ENCODE measurements at places on chromosomes 5 and 9. TPM values are rescaled to one million over a fixed set of nuclear protein-coding genes. Genes with fewer than 3 reads are reported as not detected.

ZNF366 gene
- not detected for total RNA-seq

LIFR gene
- total RNA-seq: 91.3 TPM

PCDHGC4 gene
- 0.57 TPM for total RNA-seq

PCDHB13 gene
- 1.0 TPM for total RNA-seq

PLPPR1 gene
- not detected for total RNA-seq

PTGR1 gene
- 46.0 TPM for total RNA-seq

RPP25L gene
- 30.4 TPM for total RNA-seq

DNA sequence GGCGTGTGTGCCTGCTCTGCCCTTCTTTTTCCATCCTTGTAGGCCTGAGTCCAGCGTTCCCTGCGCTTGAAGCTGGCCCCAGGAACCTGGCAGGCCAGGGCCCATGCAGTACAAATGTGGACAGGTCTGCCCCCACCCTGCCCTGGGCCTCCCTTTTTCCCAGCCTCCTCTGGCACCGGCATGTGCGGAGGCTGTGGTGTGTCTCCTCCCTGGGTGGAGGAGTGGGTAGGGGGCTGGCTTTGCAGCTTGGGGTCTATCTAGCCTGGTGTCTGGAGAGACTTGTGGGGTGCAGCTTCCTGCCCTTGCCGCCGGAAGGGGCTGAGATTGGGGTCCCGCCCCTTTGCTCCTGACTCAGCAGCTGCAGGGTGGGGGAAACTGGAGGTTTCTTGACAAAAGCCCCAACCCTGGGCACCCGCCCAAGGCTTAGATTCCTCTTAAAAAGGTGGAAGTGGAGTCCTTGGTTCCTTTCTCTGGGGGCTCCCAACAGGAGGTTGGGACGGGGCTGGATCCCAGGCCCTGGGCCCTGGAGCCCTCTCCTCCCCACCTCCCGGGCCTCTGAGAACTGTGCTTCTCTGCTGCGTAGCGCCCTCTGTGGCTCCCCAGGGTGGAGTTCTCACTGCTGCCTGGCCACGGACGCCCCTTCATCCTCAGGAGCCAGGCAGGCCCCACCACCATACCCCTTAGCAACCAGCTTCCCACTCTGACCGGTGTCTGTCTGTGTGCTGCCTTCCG, 18.0 kb downstream of the RXRA start:
- DNase-seq: no peak

- no peak for DNase-seq
These were observed 104.7 kb upstream of the IL7R start for GRCh38 chr5:35752012-35752411.

DNA sequence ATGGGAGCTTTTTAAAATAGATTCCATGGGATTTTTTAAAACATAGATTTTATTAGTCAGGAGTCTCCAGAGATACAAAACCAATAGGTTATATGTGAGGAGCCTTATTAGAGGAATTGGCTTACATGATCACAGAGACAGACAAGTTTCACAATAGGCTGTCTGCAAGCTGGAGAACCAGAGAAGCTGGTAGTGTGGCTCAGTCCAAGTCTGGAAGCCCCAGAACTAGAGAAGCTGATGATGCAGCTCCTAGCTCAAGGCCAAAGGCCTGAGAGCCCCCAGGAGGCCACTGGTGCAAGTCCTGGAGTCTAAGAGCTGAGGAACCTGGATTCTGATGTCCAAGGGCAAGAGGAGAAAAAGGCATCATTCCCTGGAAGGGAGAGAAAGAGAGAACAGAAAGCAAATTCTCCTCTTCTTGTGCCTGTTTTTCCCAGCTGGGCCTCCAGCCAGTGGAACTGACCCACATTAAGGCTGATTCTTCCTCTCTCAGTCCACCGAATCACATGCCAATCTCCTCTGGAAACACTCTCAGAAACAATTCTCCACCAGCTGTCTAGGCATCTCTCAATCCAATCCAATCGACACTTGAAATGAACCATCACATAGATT, 59.3 kb downstream of the AHRR start:
- DNase-seq: no peak

- DNase-seq: no peak
These were observed 4.7 kb upstream of the COL27A1 start for GRCh38 chr9:114150608-114151007.

GRCh38 chr5:10556893-10557746, 6.8 kb upstream of the ANKRD33B start:
- no peak for DNase-seq

DNA sequence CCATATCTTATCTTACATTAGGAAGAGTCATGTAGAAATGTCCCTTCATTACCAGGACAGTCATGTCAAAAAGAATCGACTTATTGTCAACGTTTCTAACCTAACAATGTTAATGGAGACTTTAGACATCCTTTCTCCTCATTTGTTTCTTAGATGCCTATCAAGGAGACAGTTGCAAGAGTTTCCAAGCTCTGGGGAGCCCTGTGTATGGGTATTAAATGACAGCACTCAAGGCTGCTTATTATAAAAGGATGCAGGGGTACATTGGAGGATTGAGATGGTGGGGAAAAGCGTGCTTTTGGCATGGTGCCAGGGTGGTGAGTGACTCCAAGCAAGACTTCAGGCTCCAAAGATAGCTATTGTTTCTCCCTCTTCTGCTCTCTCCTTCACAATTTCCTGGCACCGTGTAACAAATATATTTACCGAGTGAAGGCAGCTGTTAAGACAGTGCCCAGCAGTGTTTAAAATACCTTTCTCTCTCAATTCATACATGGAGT, 461.3 kb upstream of the CLINT1 start:
- no peak for DNase-seq

DNA sequence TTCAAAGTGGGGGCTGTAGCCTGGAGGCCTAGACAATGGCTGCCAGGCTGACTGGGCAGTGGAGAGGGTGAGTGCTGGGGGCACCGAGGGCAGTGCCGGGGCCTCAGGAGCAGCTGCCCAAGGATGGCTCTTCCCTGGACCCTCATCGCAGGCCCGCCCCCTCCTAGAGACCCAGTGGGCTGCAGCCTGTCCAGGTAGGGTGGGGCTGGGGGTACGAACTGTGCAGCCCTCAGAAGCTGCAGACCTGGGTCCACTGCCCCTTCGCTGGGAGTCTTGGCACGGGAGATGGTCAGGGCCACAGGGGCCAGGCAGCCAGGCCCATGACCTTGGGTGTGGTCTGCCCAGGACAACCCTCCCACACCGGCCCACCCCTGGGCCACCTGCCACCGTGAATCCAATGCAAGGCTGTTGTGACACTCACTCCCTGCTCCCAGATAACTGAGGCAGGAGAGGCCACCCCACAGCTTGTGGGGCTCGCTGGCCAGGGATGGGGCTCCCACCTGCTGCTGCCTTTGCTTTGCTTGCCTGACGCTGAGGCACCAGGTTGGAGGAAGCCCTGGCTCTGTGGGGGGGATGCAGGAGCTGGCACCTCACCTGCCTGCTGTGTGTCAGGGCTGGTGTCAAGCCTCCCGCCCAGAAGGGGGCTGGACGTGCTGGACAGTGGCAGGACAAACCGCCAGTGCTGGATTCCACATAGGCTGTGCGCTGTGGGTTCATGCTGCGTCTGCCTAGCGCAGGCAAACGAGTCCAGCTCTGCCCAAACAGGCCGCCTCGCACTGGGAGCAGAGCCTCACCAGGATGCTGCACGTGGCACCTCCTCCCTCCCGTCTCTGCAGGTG, 23.1 kb upstream of the SLC9A3 start:
- no peak for DNase-seq

GRCh38 chr9:91817106-91817492, 132.9 kb downstream of the ROR2 start:
- no peak for DNase-seq

DNA sequence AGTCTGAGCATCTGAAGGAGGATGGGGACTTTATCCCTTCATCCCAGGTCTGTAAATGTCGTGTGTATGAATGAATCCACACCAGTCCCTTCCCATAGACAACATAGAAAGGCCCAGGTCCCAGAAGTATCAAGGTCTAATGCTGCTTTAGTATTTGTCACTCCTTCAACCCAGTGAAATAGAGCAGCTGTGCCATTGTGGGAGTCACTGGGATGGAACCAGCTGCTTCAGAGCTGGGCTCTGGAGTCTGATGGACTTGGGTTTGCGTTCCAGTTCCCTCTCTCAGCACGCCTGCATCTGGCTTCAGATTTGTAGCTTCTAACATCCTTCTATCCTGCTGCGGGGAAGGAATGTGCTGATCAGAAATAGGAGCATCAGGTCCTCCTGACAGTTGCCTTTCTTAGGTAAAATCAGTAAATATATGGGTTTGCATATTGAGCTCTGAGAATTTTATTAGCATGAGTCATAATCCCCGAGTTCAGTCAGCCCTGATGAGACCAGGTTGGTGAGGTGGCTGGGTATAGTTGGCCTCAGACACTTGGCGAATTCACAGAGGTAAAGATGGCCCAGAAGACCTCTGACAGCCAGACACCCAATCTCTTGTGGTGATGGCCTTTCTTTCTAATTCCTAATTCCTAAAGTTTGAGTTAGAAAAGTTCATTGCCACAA, 10.1 kb downstream of the ACO1 start:
- DNase-seq: no peak

GRCh38 chr5:84017523-84018172, 297.0 kb upstream of the HAPLN1 start:
- DNase-seq: no peak

GRCh38 chr9:73979894-73980264, 517.3 kb upstream of the RORB start:
- no peak for DNase-seq

- DNase-seq: no peak
These were observed 232.6 kb downstream of the PRDM9 start for GRCh38 chr5:23740029-23740428.

- DNase-seq: no peak
These were observed 1172.9 kb downstream of the CDH12 start for GRCh38 chr5:21680196-21680595.
